Nephron progenitor cell (in vitro differentiated cells): ENCODE measurements at places on chromosomes 7 and 10.

- peaks cover 81% of the 10 kb centered on the region for H3K36me3 ChIP-seq
- no peak for DNase-seq
Measured at GRCh38 chr7:120843109-120843508, 14.8 kb downstream of the TSPAN12 start.

GRCh38 chr7:120168066-120168465 lies 104.9 kb upstream of the KCND2 start:
- H3K27ac ChIP-seq, result no peak overlapping the region
- no peaks in the 10 kb centered on the region for H3K4me1 ChIP-seq
- no peak for DNase-seq
- no peaks in the 10 kb centered on the region for H3K27me3 ChIP-seq
- H3K4me3 ChIP-seq, result no peak overlapping the region

GRCh38 chr10:29576681-29577080 lies 58.1 kb downstream of the SVIL start:
- DNase-seq, result no peak
- peaks cover 10% of the 10 kb centered on the region for H3K36me3 ChIP-seq
- no peak overlapping the region for H3K4me3 ChIP-seq
- no peaks in the 10 kb centered on the region for H3K4me1 ChIP-seq

GRCh38 chr10:119268871-119269506 lies 61.6 kb downstream of the GRK5 start:
- peaks cover 47% of the 10 kb centered on the region for H3K4me1 ChIP-seq
- peaks cover 2% of the 10 kb centered on the region for H3K27me3 ChIP-seq
- no peak for DNase-seq
- H3K36me3 ChIP-seq, result peaks cover 12% of the 10 kb centered on the region
- H3K4me3 ChIP-seq, result no peak overlapping the region
- H3K27ac ChIP-seq, result peak overlapping the region; percentile 75

GRCh38 chr10:70575486-70575873 lies 27.1 kb downstream of the PRF1 start:
- peaks cover 8% of the 10 kb centered on the region for H3K4me1 ChIP-seq
- no peak overlapping the region for H3K4me3 ChIP-seq
- DNase-seq, result no peak
- H3K27ac ChIP-seq, result no peak overlapping the region

GRCh38 chr10:103757531-103758293 lies 97.7 kb downstream of the SH3PXD2A start:
- H3K36me3 ChIP-seq, result no peaks in the 10 kb centered on the region
- H3K27ac ChIP-seq, result no peak overlapping the region
- peak overlapping the region; percentile 47 for H3K4me3 ChIP-seq
- peaks cover 54% of the 10 kb centered on the region for H3K4me1 ChIP-seq
- H3K27me3 ChIP-seq, result peaks cover 7% of the 10 kb centered on the region

DNA sequence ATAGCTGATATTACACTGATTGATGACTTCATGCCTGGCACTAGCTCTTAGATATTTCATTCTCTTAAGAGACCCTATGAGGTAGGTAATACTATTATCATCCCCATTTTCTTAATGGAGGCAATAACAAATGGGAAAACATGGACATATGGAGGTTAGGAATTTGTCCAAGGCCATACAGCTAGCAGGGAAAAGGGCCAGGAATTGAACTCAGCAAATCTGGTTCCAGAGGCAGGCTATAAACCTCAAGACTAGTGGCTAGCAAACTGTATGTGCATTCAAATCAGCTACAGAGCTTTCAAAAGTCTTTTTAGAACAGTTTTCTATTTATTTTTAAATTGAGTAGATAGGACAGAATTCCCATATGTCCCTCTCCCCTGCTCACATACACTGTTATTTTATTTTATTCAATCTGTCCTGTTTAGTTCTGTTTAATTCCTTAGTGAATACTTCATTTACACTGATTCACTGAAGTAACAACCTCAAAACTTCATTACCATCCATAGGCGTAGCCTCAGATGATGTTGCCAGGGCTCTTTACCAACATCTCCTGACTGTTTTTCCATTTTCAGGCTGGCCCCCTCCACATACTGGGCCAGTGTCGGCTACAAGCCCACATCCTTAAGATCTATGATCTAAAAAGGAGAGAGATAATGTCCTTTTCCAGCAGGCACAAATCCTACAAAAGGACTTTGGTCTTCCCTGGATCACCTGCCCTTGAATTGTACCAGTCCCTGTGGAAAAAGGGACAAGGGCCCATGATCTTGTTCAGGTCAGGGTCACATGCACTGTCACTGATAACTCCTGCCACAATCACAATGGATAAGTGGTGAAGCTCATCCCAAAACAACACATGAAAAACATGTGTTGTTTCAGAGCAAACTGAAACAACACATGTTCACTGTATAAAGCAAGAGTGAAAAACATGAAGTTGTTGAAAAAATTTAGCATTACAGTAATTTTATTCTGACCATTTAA lies 15.9 kb downstream of the FAM24B start:
- no peaks in the 10 kb centered on the region for H3K36me3 ChIP-seq
- H3K4me1 ChIP-seq, result no peaks in the 10 kb centered on the region
- no peaks in the 10 kb centered on the region for H3K27me3 ChIP-seq
- no peak overlapping the region for H3K4me3 ChIP-seq
- DNase-seq, result no peak

DNA sequence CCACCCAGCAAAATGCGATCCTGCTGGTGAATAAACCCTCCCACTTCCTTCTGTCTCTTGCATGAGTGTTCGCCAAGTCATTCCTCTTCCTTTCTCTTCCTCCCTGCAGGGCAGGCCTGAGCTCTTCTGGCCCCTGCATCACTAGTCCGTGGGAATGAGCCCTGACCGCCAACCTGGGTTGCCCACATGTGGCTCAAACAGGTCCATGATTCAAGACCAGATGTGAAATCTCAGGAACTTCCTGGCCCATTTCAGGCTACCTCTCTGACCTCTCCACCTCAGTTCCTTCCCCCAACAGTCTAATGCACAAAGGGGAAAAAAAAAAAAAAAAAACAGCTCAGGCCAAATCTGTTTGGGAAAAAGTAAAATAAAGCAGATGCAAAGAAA lies 5.4 kb upstream of the YWHAG start:
- peak overlapping the region; percentile 95 for H3K27ac ChIP-seq
- DNase-seq, result no peak
- peaks cover 40% of the 10 kb centered on the region for H3K4me1 ChIP-seq
- H3K4me3 ChIP-seq, result peak overlapping the region; percentile 45
- H3K27me3 ChIP-seq, result no peaks in the 10 kb centered on the region
- H3K36me3 ChIP-seq, result no peaks in the 10 kb centered on the region

DNA sequence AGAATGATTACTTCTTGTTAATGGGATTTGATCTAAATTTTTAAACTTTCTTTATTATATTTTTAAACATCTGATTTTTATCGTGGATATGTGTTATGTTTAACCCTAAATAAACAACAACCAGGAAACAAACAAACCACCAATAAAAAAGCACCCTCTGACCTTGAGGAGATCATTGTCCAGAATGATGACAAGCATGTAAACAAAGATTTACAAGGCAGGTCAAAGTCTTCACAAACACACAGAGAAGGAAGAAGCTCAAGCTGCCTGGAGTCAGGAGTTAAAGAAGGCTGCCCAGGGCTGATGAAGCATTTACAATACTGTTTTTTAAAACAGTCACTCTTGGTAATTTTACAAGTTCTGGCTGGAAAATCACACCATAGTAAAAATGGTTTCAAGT lies 31.0 kb upstream of the EGFR start:
- no peak overlapping the region for H3K27ac ChIP-seq
- H3K4me3 ChIP-seq, result no peak overlapping the region
- DNase-seq, result no peak

DNA sequence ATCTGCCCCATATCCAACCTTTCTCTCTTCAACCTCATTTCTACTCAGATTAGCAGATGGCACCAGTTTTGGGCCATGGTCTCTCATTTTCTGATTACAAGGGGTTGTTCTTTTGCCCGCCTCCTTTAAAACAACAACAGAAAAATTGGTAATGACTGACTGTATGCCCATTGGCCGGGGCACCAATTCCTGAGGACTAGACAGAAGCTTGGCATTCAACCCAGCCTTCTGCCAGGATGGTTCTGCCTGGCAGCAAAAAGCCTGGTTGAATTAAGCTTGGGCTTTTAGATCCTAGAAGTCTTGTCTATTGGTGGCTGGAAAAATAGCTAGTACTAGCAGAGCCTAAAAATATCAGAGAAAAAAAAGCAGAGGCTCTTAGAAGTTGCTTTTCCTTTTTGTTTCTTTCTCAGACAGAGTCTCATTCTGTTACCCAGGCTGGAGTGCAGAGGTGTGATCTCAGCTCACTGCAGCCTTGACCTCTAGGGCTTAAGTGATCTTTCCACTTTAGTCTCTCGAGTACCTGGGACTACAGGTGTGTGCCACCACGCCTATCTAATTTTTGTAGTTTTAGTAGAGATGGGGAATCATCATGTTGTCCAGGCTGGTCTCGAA lies 402.6 kb downstream of the AUTS2 start:
- no peaks in the 10 kb centered on the region for H3K36me3 ChIP-seq
- H3K27me3 ChIP-seq, result peaks cover 6% of the 10 kb centered on the region
- DNase-seq, result no peak
- H3K4me3 ChIP-seq, result no peak overlapping the region

- H3K36me3 ChIP-seq, result peaks cover 6% of the 10 kb centered on the region
- H3K4me3 ChIP-seq, result no peak overlapping the region
- DNase-seq, result no peak
- peaks cover 47% of the 10 kb centered on the region for H3K4me1 ChIP-seq
- peaks cover 9% of the 10 kb centered on the region for H3K27me3 ChIP-seq
Measured at GRCh38 chr10:128066870-128067382, 59.3 kb downstream of the MKI67 start.

DNA sequence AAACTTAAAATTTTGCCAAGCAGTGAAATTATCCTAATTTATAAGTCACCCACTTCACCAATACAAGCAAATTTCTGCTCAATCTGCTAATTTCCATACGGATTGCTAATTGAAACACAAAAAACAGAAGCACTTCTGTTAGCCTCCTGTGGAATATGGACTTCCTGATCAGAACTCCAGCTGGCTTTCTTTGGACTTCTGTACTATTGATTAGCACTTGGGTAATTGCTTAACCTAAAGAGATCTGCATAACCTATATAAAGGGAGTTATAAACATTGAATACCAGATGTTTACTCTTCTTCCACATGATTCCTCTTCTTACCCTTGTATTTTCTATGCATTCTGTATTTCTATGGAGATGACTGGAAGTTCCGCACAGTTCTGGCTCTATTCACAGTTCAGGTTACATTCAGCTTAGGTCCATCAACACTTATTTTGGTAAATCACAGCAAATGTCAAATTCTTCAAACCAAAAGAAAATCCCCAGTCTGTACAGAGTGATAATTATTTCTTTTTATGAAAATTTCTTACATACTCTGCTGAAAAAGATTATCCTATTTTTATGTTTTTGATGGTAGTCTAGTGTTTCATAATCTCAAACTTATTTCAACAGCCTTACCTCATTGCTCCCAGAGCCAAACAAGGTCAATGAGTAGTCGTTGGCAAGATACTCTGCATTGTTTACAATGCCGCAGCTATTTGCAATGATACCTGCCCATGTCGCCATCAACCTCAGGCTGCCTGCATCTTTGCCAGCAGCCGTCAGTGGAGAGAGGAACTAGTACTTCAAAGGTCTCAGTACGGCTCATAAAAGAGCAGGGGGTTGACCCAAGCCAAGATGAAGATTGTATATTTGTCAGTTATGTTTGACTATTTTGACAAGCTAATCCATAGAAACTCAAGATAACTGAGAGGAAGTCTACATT lies 225.6 kb downstream of the AHR start:
- no peaks in the 10 kb centered on the region for H3K4me1 ChIP-seq
- no peaks in the 10 kb centered on the region for H3K36me3 ChIP-seq
- no peak for DNase-seq

DNA sequence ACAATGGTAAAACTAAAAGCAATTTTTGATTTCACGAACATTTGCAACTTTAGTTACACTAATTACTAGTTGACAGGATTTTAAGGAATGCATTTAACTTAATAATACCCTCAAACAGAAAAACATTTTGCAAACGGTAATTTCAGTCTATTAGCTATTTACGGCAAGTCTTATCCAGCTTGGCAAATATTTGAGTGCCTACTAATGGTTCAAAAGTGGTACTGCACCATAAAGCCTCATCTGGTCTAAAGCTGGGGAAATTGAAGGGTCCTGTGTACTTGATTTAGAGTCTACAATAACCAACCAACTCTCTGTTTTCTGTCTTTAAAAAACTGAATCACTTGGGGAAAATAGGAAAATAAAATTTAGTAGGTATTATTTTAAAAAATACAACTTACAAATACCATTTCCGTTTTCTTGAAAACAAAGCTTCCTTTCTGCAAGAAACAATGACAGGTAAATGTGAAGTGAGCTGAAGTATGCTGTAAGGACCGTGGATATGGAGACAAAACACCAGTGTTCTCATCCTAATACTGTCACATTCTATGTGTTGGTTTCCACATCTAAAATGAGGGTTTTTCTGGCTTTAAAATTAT lies 142.3 kb downstream of the VPS50 start:
- H3K27ac ChIP-seq, result no peak overlapping the region
- H3K4me1 ChIP-seq, result peaks cover 6% of the 10 kb centered on the region
- no peaks in the 10 kb centered on the region for H3K27me3 ChIP-seq

DNA sequence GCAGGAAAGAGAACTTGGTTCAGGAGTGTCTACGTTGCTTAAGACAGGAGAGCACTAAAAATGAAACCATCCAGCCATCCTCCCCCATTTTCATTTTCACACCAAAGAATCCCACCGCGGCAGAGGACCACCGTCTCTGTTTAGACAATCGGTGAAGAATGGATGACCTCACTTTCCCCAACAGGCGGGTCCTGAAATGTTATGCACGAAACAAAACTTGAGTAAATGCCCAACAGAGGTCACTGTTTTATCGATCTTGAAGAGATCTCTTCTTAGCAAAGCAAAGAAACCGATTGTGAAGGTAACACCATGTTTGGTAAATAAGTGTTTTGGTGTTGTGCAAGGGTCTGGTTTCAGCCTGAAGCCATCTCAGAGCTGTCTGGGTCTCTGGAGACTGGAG lies 1.4 kb upstream of the IL6 start:
- no peak overlapping the region for H3K4me3 ChIP-seq
- peaks cover 32% of the 10 kb centered on the region for H3K4me1 ChIP-seq
- no peak for DNase-seq
- peaks cover 3% of the 10 kb centered on the region for H3K27me3 ChIP-seq

- H3K4me1 ChIP-seq, result peaks cover 16% of the 10 kb centered on the region
- no peak overlapping the region for H3K4me3 ChIP-seq
- no peak overlapping the region for H3K27ac ChIP-seq
Measured at GRCh38 chr10:118592675-118593330, 2.6 kb downstream of the PRLHR start.

DNA sequence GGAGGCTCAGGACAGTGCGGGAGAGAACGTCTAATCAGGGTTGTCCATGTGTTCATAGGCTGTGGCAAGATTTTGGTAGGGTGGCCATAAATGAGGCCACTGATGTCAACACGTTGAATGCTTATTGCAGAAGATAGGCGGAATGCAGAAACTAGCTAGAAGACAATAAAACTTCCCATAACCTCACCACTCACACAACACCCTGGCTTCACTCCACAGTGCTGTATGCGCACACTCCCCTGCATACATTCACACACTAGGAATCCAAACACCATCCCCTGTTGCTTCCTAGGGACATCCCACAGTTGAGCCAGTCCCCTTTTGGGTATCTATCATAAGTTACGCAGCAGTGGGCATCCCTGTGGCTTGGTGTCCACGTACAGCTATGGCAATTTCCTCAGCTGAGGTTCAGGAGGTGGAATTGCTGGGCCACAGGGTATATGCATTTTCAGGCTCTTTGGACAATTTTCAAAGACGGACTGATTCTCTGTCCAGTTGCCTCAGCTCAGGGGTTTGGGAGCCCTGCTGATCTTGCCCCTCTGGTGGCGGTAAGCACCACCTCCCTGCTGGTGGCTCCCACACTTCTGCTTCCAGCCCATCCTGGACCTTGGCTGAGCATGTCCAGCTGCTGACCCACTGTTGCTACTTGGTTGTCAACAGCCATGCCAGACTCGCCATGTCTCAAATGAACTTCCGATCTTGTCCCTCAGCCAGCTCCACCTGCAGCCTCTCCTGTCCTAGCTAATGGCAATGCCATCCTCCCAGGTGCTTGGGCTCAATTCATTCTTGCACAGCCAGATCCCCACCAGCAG lies 36.4 kb downstream of the CDH23 start:
- H3K36me3 ChIP-seq, result no peaks in the 10 kb centered on the region
- H3K27me3 ChIP-seq, result peaks cover 9% of the 10 kb centered on the region
- no peak overlapping the region for H3K4me3 ChIP-seq
